ENCODE measurements at places on chromosomes 12 and 14. TPM values are rescaled to one million over a fixed set of nuclear protein-coding genes. Genes with fewer than 3 reads are reported as not detected.

DNA sequence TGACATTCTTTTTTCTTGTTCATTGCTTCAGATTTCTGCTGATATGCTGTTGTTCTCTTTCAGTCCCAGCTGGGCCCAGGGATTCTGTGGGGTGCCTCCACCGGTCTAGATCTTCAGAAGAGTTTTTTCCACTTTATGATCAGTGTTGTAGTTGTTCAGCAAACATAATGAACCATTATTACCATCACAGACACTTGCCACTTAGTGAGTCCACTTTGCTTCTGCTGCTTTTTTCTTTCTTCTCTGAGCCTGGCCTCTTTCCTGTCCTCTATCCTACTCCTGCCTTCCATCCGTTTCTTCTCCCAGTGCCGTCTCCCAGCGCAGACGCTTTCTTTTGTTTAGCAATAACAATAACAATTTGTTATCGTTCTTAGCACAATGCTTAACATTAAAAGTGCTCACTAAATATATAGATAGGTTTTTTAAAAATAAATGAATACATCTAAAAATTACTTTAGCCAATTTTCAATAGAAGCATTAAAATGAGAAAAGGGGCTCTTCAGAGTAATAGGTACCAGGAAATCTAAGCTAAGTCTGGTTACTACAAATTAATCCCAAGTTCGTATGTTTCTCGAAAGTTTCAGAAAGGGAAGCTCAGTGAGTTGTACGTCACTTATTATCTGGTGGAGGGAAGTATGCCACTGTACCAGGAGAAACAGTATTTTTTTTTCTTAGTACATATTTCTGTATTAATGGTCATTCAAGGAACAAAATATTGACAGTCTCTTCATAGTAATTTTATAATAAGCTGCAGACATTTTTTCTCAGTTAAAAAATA is 98.2 kb downstream of the SRGAP1 start:
- no peak for DNase-seq

LMNTD1 gene
- not detected for total RNA-seq

DNA sequence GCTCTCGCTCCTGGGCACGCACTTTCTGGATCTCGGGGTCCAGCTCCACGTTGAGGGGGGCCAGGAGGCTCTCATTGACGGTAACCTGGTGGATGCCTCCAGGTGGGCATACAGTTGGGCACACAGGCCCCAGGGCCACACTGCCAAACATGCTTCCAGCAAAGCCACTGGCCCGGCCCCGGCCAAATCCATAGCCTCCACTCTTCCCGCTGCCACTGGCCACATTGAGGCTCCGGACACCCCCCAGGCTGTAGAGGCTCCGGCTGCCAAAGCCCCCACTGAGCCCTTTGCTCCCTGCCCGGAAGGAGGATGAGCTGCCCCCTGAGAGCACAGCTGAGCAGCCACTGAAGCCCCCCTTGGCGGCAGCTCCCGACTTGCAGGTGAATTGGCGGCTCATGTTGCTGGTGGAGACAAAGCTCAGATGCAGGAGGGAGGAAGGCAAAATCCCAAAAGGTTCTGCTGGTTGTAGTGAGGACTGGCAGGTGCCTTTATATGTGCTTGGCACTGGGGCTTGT is at the start of gene KRT71:
TSS of gene KRT71 (minus strand) at position 465 of the 515 bp plus-strand sequence. CDS start at position 397, 68 bp downstream.
- DNase-seq: no peak

GRCh38 chr14:73758392-73759182 is 44.4 kb upstream of the PNMA1 start:
- DNase-seq: no peak

DNA sequence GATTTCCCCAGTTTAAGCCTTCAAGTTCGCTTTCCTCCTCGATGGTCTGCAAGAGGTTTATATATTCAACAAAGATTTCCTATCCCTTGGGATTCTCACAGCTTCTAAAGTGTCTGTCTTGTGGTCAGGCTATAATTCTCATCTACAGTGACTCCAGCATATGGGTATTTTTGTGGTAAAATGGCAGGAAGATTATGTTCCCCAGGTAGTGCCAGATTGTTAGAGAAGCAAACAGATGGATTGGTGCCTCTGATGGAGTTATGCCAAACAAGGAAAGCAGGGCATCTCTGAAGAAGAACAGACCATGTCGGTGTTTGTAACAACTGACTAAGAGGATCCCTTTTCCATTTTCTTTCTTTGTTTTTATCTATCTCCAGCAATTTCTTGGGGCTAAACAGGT is 5.5 kb upstream of the CCDC175 start:
- no peak for DNase-seq

MANSC4 gene
- not detected for total RNA-seq

DNA sequence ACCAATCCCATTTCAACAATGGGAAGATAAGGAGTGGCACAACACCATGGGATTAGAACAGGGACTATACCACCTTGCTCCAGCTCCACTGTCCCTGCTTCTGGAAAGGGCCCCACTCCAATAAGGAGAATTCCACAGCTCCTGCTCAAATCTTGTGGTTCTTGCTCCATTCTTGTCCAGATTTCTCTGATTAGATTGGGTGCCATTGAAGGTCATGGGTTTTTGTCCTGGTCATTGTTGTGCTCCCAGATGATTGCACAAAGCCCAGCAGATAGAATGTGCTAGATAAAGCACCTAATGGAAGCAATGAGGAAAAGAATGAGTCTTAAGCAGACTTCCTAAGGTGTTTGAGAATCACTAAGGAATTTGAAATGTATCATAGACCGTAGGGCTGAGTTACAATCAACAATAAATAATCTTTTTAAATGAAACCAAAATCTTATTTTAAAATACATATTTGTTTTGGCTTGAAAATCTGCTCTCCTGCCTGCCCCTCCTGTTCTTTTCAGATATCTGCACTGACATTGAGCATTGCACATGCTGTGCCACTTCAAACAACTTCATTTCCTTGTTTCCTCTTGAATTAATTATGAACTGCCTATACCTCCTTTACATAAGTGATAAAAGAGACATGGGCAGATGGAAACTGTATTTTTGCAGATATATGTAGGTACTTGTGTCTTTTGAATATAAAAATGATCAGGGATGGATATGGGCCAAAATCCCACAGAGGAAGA is 115.9 kb downstream of the FGD4 start:
- no peak for DNase-seq

DNA sequence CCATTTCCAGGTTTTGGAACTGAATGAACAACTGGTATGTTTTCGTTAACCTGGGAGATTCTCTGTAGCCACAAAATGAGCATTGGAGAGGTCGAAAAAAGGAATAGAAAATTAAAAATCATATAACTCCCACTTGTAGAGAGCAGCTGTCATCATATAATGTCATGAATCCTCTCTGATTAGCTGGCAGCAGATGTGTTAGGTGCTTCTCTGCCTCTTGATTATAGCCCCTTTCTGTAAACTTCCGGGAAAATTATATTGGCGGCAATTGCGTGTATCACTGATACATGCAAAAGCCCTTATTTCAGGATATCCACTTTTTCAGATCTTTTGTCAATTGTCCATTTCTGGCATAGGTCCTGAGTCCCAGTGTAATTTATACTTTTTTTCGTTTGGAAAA is 31.7 kb downstream of the FGD4 start:
- DNase-seq: no peak

All from ascending aorta (tissue), 2 donors.